ENCODE measurements at places on chromosomes 16 and 17.
A peak's percentile ranks its signal among the peaks of the same experiment; 100 is the strongest.

DNA sequence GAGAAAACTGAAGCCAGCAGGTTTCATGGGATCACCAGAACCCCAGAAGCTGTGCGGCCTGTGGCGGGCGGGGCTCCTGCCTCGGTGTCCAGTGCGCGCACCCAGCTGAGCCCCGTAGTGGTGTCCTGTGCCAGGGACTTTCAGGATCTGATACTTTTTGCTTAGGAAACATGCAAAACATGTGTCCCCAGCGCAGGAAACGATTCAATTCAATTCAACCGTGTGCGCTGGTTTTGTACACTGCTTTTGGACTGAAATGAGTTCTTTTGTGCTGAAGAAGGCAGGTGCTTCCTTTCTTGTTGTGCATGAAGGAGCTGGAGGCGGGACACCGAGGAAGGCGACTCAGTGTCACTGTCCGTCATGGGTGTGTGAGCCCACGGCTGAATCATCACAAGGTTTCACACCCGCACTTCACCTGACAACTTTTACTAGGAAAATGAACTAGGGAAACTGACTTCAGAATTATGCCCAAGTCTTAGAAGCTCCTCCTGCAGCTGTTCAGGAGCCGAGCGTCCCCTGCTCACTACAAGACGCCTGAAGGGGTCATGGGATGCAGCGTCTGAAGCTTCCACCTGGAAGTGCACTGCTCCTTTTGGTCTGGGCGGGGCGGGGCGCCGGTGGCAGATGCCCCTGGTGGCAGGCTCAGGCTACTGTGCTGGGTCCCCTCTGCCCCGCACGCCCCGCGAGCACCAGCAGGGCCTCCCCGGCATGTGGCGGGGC is 31.4 kb upstream of the ZNF750 start:
- DNase-seq = peak; percentile 68

- DNase-seq = no peak
Observed at GRCh38 chr16:50841081-50841886, 99.4 kb downstream of the CYLD start.

- peak; percentile 46 for DNase-seq
Observed at GRCh38 chr16:30561089-30561816, 3.1 kb upstream of the ZNF764 start.

- DNase-seq = peak; percentile 80
Observed at GRCh38 chr17:4949321-4950074, 1.2 kb upstream of the PFN1 start.

GRCh38 chr17:7897773-7898172 is 9.2 kb downstream of the CHD3 start:
- no peak for DNase-seq

- no peak for DNase-seq
Observed at GRCh38 chr16:72511171-72511570, 339.2 kb upstream of the PMFBP1 start.

DNA sequence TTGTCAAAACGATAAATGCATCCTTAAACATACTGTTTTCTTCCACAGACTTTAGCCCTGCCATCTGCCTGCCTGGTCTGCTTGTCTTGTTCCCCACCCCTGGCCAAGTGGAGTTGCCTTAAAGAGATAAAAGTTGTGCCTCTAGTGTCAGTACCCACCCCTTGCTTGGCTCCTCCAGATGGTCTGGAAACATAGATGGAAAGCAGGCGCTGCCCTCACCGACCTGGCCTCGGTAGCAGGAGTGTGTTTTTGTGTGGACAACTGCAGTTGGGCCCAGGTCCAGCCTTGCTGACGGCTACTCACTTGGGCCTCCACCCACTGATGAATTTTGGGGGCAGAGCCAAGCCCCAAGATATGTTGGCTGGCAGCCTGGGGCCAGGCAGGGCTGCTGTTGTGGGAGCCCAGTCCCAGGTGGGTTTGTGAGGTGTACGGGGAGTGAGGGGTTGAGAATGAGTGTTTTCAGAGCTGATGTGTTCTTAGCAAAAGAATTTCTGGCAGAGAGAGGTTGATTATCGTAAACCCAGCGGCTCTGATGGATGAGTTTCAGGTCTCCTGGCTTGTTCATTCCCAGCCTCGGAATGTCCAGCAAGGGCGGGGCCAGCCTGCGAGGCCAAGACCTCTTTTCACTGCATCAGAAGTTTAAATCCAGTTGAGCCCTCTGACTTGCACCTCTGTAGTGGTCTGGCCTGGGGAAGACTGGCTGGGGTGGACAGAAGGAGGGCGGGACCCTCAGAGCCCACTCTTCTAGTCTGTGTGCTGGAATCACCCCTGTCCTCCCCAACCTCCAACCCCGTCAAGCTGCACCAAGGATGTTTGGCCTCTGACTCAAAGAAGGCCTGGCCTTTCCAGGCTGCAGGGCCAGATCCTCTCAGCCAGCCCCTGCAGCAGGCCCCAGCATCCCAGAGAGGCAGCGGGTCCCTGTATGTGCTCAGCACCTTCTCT is 179.7 kb downstream of the RAB11FIP4 start:
- no peak for DNase-seq

DNA sequence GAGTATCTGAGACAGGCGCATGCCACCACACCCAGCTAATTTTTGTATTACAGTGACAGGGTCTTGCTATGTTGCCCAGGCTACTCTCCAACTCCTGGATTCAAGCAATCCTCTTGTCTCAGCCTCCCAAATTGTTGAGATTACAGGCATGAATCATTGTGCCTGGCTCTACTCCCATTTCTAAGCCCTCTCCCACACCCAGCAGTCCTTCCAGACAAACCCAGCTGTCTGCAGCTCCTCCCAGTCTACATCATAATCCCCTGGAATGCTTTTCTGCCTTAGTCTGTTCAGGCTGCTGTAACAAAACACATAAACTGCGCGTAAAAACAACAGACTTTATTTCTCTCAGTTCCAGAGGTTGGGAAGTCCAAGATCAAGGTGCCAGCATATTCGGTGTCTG is 144.5 kb downstream of the GRIN2A start:
- DNase-seq = no peak

- no peak for DNase-seq
Observed at GRCh38 chr16:74249846-74250245, 46.8 kb upstream of the PSMD7 start.

DNA sequence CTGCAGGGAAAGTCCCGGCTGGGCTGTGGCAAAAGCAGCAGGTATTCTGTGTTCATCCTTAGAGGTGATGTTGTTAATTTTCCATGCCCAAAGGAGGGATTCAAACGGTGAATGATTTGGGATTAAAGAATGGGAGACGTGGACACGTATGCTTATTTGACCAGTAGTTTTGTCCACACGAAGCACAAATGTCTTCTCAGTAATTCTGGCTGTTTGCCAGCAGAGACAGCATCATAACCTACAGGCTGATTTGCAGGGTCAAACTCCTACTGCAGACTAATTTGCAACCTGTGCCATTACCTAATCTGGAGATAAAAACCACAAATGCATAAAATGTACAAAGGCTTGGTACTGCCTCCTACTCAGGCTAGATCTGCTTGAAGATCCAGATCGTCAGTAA is 14.1 kb downstream of the MTHFSD start:
- DNase-seq = no peak

- DNase-seq = no peak
Observed at GRCh38 chr16:11240636-11241473, 15.1 kb downstream of the SOCS1 start.

DNA sequence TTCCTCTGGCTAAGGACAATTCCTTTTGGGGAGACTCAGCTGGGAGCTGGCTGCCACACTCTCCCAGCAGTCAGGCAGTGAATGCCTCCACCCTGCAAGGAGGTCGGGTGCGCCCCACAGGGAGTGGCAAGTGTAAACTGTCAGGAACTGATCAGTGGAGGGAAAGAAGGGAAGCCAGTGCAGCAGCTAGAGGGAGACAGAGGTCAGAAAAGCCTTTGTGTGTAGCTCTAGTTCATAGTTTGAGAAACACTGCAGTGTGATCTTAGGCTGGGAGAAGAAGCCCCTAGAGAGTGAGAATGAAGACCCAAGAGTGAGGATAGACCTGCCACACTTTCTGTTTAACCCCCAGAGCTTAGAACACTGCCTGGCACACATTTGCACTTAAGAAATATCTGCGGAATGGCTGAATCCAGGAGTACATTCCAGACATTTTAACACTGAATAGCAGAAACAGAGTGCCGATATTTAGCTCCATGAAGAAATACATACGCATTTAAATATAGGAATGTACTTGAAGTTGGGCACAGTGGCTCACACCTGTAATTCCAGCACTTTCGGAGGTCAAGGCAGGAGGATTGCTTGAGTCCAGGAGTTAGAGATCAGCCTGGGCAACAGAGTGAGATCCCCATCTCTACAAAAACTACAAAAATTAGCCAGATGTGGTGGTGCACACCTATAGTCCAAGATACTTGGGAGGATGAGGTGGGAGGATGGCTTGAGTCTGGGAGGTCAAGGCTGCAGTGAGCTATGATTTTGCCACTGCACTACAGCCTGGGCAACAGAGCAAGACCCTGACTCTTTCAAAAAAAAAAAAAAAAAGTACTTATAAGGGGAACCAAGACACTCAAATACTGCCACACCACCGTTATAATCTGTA is 11.1 kb upstream of the SLC5A11 start:
- DNase-seq = no peak

- DNase-seq = no peak
Observed at GRCh38 chr17:51707216-51707615, 446.9 kb downstream of the UTP18 start.

GRCh38 chr16:21179126-21179982 is 20.9 kb downstream of the LDAF1 start:
- no peak for DNase-seq

DNA sequence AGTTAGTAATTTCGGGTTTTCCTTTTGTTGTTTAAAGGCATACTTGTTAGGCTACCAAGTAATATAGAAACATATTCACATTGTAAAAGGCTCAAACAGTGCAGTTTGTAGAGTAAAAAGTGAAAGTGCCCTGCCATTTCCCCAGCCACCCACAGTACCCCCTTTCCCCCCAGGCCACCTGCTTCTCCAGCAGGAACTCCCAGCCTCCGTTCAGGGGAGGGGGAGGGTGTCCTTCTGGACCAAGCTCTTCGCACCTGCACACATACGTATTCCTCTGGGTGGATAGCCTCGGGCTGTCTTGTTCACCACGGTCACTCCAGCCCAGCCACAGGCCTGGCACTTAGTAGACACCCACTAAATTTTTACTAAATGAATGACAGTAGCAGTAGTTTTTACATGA is 144.5 kb downstream of the CLEC16A start:
- no peak for DNase-seq

DNA sequence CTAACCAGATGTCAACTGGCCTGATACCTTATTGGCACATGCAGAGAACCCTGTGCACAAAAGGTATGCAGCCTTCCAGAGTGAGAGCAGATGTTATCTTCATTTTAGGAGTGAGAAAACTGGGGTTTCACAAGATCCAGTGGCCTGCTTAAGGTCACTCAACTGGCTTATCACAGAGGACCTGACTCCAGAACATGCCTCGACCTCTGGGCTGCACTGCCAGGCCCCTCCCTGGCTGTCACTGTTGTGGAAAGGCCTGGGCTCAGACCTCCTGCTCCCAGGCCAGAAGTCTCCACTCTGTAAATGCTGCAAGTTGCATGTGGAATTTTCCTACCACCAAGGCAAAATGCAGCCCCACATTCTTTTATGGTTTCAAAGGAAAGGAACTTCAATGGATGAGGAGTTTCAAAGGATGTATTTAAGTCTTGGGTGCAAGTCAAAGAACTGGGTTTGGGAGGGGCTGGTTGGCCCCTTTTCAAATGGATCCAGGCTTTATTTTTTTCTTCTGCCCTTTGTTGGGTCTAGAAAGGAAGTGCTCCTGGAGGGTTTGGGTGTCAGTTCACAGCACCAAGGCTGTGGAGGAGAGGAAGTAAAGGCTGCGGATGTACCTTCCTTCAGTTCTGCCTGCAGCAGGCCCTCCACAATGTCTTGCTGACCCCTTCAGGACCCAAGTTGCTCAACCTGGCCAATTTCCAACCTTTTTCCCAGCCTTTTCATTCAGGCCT is 30.4 kb upstream of the SMPD3 start:
- DNase-seq = no peak
